ENCODE measurements at places on chromosomes 11 and 22.

DNA sequence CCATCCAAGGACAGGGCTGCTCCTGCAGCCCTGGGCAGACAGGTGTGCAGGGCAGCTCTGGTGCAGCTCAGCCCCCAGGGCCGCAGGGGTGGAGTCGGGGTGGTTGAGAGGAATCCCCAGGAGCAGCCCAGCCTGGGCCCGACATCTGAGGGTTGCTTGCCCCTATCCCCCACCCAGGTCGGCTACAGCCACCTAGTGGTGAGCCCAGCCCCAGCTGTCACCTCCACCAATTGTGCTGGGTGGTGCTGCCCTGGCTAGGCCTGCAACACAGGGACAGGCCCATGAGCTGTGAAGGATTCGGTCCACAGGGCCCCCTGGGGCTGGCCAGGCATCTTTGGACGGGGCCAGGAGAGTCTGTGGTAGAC is 29.6 kb downstream of the RTN4R start:
- DNase-seq = peak; percentile 46

DNA sequence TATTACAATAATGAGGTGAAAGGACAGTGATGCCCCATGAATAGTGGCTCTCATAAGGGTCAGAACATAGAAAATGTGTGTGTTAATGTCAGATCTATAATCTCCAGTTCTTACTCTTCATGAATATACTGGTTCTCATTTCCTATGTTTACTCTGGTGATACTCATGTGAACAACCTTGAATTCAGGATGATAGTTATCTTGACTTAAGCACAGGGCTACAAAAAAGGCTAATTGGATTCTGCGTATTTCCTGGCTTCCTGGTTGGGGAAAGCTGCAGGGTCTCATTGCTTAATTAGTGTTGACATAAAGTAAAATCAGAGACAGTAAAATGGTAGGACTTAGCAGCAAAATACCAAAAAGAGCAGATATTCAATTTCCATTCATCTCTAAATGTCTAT is 1316.8 kb upstream of the RAG2 start:
- DNase-seq = no peak

- DNase-seq = peak; percentile 50
These were observed 2.0 kb upstream of the EHD1 start for GRCh38 chr11:64880240-64881001.

GRCh38 chr11:33651555-33651954 is 49.1 kb downstream of the C11orf91 start:
- DNase-seq = no peak

- no peak for DNase-seq
These were observed 2.4 kb downstream of the TIMP3 start for GRCh38 chr22:32803738-32804435.

DNA sequence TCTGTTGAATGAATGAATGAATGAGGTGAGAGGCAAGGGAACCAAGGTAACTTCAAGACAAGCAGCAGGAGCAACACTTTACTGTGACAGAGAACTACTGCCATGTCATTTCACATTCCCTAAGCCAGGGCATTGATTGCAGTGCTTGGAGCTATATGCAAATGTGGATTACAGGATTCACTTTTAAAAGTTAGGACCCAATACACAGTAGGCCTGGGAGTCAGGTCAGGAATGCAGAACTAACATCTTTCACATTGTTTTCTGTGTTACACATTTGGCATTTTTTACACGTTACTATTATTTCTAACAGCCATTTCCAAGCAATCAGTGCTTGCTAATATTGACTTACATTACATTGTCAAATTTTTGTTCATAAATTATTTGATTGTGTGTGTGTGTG is 26.2 kb upstream of the ME3 start:
- DNase-seq = no peak

DNA sequence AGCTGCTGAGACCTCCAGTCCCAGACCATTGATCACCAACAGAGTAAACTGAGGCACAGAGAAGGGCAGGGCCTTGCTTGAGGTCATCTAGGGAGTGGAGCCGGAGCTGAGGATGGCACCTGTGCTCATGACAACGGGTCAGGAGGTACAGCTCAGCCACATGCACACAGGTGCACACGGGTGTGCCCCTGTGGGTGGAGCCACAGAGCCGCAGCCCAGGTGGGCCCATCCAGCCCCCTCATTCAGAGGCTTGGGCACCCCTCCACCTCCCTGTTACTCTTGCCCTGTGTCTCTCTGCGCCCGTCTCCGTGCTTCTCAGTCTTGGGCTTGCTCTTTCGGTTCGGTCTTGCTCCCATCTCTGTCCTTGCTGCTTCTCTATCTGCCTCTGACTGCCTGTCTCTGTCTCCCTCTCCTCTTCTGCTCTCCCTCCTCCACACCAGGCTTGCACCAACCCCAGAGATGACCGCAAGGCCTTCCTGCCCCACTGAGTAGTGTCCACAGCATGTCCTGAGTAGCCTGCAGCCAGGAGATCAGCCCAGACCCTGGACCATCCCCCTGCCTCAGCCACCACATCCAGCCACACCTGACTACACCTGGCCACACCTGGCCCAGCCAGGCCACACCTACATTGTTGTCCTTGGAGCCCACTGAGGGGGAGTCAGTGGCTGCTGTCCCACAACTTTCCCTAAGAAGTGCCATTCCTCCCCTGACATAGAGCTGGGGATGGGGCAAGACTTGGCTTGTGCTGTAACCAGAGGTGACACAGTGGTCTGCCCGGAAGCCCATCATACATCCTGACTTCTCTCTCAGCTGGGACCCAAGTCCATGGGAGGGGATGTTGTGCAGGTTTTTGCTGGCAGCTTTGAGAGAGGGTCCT is 39.3 kb upstream of the CRYBB3 start:
- DNase-seq = no peak

GRCh38 chr11:104725796-104726408 is 172.4 kb downstream of the CASP12 start:
- DNase-seq = no peak

DNA sequence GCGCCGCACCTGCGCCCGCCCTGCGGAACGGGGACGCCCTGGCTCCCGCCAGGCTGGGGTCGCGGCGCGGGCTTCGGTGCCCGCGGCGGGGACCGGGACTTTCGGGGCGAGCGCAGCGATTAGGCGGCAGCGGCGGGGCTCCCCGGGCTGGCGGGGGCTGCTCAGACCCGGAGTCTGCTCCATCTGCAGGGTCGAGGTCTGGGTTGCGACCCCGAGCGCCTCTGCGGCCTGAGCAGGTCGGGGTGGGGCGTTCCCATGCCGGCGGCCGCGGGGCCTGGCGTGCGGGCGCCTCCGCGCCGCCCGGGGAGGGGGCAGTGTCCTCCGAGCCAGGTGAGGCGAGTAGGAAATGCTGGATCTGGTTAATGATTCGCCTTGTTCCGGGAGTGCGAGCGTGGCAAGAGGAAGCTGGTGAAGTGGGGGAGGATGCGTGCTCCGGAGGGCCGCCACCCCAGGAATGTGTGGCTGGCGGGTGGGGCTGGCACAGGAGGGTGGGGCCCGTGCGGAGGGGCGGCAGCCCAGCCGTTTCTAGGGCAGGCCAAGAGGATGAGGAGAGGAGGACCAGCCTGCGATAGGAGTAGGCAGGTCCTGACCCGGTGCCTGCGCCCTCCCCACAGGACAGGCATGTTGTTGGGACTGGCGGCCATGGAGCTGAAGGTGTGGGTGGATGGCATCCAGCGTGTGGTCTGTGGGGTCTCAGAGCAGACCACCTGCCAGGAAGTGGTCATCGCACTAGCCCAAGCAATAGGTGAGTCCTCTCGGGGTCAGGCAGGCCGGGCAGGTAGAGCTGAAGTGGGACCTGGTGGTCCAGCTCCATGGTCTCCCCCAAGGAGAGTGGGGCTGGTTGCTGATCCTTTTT is 606 bp downstream of the RASSF7 start:
- DNase-seq = no peak

DNA sequence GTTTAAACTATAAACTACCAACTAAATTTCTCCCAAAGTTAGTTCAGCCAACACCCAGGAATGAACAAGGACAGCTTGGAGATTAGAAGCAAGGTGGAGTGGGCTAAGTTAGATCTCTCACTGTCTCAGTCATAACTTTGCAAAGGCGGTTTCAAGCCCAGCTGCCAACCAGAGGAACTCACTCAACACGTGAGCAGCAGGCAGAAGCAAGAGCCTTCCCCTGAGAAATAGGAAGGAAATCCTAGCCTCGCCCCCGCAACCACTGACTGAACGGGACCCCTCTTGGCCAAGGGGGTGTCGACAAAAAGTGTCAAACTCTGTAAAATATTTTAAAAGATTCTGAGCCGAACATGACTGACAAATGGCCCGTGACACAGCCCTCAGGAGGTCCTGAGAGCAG is 4.4 kb upstream of the KRTAP5-9 start:
- DNase-seq = no peak

GRCh38 chr11:115193914-115194801 is 310.1 kb downstream of the CADM1 start:
- no peak for DNase-seq

GRCh38 chr11:113242767-113243397 is 71.5 kb upstream of the TTC12 start:
- DNase-seq = peak; percentile 33

DNA sequence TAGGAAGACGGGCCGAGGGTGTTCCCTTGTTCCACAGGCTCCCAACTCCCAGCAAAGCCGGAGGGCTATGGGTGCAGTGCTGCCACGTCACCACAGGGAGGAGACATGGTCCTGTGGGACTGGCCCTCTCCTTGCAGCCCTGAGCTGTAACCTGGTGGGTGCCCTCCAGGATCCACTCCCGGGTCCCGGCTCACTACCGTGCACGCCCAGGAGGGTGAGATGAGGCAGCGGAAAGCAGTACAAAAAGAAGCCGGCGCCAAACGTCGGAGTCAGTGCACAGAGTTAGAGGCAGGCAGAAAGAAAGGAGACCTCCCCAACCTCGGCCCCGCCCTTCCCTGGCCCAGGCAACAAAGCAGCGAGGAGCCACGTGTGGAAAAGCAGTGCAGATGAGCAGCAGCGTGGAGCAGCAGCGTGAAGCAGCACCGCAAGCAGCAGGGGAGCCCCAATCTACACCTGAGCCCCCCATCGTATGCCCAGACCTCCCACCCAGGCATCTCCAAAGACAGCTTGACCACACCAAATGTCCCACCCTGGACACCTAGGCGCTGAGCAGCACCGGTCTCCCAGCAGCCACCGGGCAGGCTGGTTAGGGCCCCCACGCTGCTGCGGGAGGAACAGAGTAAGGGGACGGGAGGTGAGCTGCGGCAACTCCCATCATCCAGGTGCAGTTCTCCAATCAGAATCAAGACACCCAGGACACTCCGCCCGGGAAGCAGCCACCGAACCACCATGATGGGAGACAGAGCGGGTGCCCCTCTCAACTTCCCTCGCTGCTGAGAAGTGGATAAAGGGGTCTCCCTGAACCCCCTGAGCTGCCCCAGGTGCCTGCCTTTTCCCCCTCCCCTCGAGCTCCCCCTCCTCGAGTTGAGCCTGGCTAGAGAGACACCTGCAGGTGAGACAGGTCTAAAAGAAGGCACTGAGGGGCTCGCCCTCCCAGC is 28.8 kb downstream of the IGSF9B start:
- DNase-seq = peak; percentile 72

GRCh38 chr11:104462341-104462740 is 298.4 kb upstream of the PDGFD start:
- no peak for DNase-seq

DNA sequence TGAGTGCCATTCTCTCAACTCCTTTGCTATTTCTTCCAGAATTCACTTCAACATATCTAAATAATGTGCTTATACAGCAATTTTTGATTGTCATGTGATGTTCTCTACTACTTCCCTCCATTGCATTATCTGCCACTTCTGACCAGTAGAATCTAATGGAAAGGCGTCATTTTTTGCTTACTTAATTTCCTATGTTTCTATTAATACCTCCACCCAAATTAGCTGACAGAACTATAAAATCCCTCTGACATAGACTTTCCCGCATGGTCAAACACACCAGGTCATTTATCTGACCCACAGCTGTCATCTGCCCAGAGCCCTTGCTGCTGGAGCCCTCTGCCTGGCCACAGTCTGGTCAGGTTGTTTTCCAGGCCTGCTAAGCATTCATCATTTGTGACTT is 258.6 kb upstream of the NARS2 start:
- DNase-seq = no peak

- no peak for DNase-seq
These were observed 7.1 kb downstream of the CASP12 start for GRCh38 chr11:104891135-104891534.

GRCh38 chr22:39574779-39575551 is 4.4 kb downstream of the CACNA1I start:
- no peak for DNase-seq

DNA sequence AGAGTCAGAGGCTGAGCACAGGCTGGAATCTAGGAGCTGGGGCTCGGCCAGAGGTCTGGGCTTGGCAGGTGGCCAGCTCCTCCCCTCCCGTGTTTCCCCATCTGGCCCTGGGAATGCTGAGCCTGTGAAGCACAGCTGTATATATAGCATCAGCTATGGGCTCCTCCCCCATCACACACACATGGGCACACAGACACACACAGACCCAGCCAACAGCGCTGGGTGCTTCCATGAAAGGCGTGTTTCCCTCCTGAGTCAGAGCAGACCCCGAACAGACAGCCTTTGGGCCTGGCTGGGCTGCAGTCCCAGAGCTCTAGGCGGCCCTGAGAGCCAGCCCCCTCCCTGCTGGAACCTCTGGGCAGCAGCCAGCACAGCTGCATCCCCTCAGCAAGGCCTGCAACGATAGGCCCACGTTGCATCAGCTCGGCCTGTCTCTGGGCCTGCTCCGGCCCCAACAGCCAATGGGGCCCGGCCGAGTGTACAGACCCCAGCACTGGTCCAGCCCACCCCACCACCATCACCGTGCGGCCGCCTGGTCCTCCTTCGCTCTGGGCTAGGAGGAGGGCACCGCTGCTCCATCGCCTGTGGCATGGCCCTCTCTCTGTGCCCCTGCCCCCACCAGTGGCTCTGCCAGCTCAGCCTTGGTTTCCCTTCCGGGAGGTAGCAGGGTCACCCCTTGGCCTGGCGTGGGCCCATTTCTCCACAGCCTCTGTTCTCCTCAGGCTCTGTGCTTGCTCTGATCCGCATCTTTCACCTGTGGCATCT is 7.6 kb upstream of the SERPINH1 start:
- DNase-seq = no peak

DNA sequence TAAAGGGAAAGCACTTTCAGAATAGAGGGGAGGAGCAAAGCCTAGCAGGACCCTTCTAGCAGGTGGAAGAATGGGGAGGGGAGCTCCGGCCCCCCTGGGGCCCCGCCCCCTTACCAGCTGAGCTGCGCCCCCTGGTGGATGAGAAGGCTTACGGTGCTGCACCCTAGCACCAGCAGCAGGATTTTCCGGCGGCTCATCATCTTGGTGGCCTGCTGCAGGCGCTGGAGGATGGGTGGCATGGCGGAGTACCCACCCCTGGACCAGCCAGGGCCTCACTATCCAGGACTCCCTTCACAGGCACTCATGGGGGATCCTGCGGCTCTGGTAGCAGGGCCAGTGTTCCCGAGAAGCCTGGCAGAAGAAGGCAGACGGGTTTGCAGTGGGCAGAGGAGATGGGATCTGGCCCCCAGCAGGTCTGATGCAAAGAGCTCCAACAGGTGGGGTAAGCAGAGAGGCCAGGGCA is 3.8 kb downstream of the GAL3ST3 start:
- DNase-seq = peak; percentile 79

- DNase-seq = no peak
These were observed 37.1 kb upstream of the SLC37A2 start for GRCh38 chr11:125025968-125026367.

Measured in central memory CD4-positive, alpha-beta T cell (primary cell).